Prostate gland (tissue), 2 donors: ENCODE measurements at places on chromosomes 16 and 17. TPM values are rescaled to one million over a fixed set of nuclear protein-coding genes. Genes with fewer than 3 reads are reported as not detected.

Gene NOG
- 1.3 TPM for total RNA-seq

Gene RSPRY1
- total RNA-seq, result 35.8 TPM

Gene KRT39
- not detected for total RNA-seq

Gene TBX6
- 1.5 TPM for total RNA-seq

Gene TNFRSF13B
- not detected for total RNA-seq

Gene TMEM88
- total RNA-seq, result 11.1 TPM

Gene NOS2
- 1.4 TPM for total RNA-seq

Gene ABCC11
- total RNA-seq, result 1.5 TPM

Gene CA7
- 1.9 TPM for total RNA-seq

Gene GAS7
- 10.3 TPM for total RNA-seq

Gene PYDC1
- total RNA-seq, result not detected

Gene CDK3
- 17.2 TPM for total RNA-seq

Gene LGALS9C
- total RNA-seq, result 0.18 TPM

Gene KRT24
- total RNA-seq, result not detected

Gene CHD9
- 56.3 TPM for total RNA-seq

Gene KRT17
- 360 TPM for total RNA-seq

Gene SMPD3
- total RNA-seq, result 27.8 TPM

Gene DNAI2
- total RNA-seq, result 4.3 TPM

Gene TRIM16
- 19.7 TPM for total RNA-seq

Gene SEZ6
- 1.0 TPM for total RNA-seq

Gene AOC2
- 4.9 TPM for total RNA-seq

Gene SLX1B
- 25.1 TPM for total RNA-seq

Gene ABI3
- 9.0 TPM for total RNA-seq

Gene CYGB
- total RNA-seq, result 7.0 TPM

Gene RUNDC3A
- total RNA-seq, result 2.9 TPM

Gene BICDL2
- 54.6 TPM for total RNA-seq

Gene PCYT2
- 69.2 TPM for total RNA-seq

Gene SSTR5
- 1.1 TPM for total RNA-seq

Gene CNTNAP1
- total RNA-seq, result 1.9 TPM

Gene SMARCE1
- total RNA-seq, result 82.0 TPM

Gene ATPAF2
- total RNA-seq, result 17.7 TPM

Gene MT1M
- total RNA-seq, result 14.8 TPM

Gene ESRP2
- 24.5 TPM for total RNA-seq
